ENCODE measurements at places on chromosomes 12 and 14.

- DNase-seq, result no peak
Observed at GRCh38 chr12:122200541-122201175, 2.9 kb upstream of the B3GNT4 start.

GRCh38 chr12:92144631-92145480 is 790 bp downstream of the BTG1 start:
- peak; percentile 75 for DNase-seq

DNA sequence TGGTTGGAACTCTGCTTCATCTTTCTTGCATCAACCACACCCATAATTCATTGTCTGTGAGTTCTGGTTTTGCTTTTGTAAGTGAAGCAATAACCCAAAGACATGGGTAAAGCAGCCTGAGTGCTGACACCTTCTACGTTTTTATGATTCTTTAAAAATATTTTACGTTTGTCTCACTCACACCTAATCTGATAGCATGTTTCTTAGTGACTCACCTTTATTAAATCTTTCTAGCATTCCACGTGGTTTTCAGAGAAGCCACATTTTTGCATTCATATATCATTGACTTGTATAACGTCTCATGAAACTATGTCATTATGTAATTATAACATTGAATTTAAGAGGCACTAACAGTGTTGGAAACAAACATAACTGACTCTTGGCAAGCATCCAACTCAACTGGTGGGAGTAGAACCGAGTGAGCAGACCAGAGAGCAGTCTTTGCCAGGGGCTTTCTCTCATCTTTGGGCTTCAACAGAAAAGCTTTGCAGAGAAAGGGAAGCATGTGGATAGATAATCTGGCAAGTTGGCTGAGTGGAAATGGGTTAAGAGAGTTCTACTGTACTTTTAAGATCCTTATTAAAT is 118.8 kb downstream of the TPH2 start:
- DNase-seq, result no peak

DNA sequence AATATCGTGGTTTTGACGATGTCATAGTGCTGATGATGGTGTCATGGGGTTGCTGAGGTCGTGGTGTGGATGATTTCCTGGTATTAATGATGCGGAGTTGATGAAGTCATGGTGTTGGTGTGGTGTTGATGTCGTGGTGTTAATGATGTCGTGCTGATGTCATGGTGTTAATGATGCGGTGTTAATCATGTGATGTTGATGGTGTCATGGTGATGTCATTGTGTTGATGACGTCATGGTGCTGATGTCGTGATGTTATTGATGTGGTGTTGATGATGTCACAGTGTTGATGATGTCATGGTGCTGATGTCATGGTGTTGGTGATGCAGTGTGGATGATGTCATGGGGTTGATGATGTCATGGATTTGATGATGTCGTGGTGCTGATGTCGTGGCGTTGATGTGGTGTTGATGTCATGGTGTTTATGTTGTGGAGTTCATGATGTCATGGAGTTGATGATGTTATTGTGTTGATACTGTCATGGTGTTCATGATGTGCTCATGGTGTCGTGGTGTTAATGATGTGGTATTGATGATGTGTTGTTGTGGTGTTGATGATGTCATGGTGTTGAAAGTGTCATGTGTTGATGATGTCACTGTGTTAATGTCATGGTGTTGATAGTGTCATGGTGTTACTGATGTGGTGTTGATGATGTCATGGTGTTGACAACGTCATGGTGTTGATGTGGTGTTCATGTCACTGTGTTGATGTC is 48.5 kb upstream of the RIMBP2 start:
- no peak for DNase-seq

- DNase-seq, result no peak
Observed at GRCh38 chr12:107560899-107561285, 124.7 kb upstream of the PWP1 start.

DNA sequence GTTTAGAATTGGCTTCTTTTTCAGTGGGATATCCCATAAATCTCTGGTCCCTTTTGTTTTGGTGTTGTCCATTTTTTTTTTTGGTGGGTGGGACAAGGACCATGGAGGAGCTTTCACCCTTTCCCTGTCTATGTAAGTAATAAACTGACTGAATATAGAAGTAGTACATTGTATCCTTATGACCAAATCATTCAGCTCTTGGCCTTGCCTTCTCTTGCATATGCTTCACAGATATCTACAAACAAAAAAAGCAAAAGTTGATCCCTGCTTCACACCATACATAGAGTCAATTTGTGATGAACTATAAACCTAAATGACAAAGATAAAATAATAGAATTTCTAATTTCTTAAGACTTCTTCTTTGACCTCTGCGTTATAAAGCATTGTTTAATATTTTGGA is 59.8 kb downstream of the SIX1 start:
- no peak for DNase-seq

DNA sequence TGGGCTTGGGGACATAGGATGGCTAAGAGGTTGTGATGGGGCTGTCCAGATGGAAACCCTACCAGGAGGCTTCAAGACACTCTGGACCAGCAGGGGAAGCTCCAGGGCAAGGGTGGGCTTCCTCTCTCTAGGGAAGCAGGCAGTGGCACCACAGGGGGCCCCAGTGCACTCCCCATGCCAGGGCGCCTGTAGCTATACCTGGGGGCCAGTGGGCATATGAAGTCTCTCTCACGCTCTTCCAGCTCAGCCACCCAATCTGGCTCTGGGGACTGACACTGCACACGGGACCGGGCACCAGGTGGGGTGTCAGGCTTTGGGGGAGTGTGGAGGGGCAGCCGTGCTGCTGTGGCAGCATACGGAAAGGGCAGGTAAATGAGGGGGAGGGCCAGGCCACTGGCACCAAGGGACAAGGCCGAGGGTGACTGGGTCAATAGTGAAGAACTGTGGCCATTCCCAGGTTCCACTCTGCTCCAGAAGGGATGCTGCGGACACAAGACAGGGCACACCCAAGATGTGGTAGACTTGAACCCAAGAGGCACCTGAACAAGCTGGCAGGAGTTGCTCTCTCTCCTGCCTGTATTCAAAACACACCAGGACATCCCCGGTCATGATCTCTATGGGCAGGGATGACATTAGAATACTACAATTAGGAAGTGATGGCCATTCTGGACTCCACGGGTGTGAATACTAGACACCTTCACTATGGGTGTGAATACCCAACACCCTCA is 27.5 kb downstream of the RFLNA start:
- DNase-seq, result no peak

DNA sequence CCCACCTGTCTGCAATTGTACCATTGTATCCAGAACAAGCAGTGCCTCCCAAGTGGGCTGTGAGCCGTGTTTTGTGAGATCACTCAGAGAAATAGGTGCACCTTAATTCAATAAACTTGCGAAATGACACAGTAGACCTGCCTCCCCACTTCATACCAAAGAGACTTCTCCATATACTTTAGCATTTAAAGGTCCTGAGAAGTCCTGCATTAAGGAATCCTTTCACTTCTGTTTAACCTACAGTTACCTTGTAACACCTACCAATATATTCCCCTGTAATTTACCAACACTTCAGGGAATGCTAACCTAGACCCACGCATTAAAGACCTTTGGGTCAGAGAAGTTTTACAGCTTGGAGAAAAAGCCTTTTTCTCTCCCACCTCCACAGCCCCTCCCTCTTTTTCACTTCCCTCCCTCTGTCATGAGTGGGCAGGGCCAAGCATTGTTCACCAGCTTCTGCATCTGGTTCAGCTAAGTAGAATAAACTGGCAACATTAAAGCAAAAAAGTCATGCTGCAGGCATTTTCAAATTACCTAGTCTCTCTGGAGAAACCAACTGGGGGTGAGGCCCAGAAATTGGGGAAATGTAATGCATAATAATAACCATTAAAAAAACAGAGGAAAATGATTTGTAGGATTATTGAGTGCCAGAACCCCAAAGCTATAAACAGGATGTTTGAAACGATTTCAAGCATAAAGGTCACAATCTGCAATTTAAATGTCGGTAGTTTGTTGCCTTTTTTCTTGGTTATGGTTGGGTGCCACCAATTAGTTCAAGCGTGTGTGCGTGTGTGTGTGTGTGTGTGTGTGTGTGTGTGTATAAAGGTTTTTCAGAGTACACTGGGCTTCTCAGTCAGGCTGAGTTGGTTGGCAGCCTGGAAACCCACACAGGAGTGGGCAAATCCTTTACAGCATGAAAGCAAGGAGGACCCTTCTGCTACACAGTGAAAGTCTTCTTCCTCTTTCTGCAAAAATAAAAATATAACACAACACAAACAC is 13.7 kb upstream of the WSCD2 start:
- DNase-seq, result no peak

GRCh38 chr12:93229494-93230325 is 148.0 kb upstream of the NUDT4 start:
- DNase-seq, result no peak

DNA sequence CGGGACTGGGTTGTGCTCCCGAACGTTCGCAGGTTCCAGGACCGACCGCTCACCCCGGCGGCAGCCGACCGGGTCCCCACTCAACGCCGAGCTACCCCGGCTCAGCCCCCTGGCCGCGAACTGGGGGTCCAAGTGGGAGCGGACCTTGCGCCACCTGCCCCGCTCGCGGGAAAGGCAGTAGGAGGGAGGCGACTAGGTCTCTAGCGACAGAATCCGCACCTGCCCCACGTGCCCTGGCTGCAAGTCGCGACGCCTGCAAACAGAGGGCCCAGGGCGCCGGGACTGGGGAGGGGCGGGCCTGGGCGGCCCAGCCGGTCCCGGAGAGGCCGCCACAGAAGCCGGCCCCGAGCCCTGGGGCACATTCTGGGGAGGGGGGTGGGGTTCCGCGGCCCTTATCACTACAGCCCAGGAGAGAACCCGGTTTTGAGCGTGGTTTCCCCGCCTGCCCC is 239.2 kb upstream of the CPNE8 start:
- DNase-seq, result no peak

DNA sequence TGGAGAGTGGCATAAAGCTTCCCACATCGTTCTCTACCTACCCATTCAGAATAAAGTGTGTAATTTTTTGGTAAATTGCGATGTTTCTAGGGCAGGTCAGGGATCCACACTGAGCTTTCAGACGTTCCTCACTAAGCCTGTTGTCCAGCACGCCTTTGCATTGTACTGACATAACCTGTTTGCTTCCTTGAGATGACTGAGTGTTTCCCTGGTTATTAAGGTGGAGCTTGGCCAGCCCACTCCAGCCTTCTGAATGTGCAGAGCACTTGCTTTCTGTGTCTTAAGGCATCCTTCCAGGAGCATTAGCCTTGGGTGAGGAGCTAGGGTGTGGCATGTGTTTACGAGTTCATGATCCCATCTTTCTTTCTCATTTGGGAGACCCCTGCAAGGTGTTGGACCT is 96.4 kb downstream of the TMEM260 start:
- no peak for DNase-seq

DNA sequence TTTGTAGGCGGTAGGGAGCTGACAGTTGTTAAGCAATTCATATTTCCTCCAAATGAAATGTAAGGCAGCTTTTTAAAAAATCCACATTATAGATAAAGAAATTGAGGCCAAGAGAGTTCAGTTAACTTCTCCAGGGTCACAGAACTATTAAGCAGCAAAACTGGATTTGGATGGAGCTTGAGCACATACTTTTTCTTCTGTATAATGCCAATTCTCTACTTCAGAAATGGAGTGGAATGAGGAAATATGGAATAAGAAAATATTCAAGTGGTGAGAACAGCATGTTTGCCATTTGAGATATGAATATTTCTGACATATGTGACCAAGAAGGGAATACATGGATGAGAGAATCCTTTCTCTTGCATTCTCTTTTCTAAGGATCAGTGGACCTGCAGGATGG is 233.1 kb downstream of the FOXG1 start:
- no peak for DNase-seq

DNA sequence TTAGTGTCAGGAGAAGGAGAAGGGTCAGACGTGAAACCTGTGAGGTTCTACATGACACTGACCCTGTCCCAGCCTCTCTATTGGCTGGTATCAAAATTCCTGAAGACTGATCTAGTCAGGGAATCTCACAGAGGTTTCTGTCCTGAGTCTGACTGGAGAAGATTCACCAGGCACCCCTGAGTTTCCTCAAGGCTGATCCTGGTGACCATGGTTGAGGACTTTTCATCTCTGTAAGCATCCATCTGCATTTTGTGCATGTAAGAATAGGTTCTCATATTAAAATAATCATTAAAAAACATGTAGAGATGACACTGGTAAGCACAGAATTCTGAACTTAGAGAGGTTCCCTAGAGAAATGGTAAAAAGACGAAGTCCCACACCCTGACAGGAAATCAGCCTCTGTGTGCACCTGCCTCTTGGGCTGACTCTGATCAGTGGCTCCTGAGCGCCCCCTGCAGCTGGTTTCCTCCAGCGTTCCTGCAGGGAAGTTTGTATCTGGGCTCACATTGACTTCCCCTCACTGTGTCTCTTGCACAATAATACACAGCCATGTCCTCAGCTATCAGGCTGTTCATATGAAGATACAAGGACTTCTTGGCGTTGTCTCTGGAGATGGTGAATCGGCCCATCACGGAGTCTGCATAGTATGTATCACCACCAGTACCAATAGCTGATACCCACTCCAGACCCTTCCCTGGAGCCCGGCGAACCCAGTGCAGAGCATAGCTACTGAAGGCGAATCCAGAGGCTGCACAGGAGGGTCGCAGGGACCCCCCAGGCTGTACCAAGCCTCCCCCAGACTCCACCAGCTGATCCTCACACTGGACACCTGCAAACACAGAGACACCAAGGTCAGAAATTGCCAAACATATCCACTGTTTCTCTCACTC is 991.9 kb downstream of the TMEM121 start:
- DNase-seq, result no peak

DNA sequence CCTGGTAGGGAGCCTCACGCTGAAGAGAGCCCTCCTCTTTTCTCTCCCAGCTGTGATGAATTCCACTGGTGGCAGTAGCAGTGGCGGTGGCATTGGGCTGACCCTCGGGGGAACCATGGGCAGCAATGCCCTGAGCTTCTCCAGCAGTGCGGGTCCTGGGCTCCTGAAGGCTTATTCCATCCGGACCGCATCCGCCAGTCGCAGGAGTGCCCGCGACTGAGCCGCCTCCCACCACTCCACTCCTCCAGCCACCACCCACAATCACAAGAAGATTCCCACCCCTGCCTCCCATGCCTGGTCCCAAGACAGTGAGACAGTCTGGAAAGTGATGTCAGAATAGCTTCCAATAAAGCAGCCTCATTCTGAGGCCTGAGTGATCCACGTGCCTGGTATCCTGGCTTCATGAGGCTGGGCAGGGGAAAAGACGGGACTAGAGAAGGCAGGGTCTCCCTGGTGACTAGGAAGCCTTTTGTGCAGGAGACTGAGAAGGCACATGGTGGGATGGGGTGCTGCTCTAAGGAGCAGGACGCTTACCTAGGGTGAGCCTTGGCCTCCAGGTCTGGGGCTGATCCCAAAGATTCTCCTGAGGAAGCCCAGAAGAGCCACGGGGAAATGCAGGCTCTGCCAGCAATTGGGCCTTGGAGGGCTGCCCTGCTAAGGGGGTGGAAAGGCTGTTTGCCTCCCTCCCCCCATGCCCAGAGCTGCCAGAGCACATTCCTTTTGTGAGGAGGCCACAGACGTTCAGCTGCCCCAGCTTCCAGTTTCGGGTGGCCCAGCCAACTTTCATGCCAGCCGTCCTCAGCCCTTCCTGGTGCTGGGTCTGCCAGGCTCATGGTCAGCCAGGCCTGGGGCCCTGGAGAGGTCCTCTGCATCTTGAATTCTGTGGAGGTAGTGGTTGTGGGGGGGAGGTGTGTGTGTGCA is 15.8 kb downstream of the KRT7 start:
- DNase-seq, result no peak

- DNase-seq, result no peak
Observed at GRCh38 chr12:91319071-91319760, 136.6 kb upstream of the DCN start.

GRCh38 chr12:27274706-27275105 is 30.6 kb downstream of the STK38L start:
- DNase-seq, result no peak
